Amygdala (tissue), 56 donors: ENCODE measurements at places on chromosomes 13 and 19.

DNA sequence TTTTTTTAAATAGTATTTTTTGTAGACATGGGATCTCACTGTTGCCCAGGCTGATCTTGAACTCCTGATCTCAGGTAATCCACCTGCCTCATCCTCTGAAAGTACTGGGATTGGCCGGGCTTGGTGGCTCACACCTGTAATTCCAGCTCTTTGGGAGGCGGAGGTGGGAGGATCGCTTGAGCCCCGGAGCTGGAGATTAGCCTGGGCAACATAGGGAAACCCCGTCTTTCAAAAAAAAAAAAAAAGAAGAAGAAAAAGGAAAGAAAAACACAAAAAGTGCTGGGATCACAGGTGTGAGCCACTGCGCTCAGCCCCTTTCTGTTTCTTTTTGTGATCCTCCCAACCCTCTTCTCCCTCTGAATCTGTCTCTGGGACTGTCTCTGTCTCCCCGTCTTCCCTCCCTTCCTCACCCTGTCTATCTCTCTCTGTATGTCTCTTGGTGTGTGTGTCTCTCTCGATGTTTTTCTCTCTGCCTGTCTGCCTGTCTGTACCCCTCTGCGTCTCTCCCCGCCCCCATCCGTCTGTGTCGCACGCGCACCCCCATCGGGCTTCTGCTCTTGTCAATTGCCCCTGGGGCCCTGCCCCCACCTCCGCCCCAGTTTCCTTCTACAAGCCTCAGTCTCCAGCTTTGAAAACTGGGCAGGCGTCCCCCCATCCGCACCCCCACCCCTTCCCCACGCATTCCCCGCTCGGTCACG, 540 bp upstream of the ZFP36 start:
- peak; percentile 75 for DNase-seq

DNA sequence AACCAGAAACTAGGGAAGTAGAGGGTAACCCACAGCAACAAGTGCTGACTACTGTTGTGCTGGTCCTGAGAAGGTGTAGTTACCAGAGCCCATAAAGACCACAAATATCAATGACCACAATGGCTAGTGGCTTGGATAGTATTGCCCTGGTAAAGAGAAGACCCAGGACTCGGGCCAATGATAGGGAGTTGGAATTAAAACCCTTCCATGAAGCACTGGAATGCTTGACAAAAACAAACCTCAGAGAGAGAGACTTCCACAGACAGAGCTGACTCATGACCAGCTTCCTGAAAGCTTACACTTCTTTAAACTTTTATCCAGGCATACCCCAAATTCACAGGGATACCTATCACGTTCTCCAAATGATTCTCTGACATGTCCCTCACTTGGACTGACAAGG, 60.5 kb downstream of the WDR87 start:
- no peak for DNase-seq

DNA sequence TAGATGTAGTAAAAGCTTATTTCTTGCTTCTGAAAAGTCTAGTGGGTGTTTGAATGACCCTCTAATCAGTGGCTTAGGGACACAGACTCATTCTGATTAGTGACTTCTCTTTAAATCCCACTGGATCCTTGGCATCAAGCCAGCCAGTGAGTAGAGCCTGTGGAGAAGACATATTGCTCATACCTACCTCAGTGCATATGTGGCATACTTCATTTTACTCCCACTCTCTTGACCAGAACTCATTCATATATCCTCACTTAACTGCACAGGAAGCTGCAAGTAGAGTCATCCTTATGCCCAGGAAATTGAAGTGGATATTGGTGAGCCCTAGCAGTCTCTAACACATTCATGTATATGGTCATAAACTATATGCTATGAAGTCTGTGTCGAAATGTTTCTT, 148.3 kb downstream of the PDS5B start:
- no peak for DNase-seq

DNA sequence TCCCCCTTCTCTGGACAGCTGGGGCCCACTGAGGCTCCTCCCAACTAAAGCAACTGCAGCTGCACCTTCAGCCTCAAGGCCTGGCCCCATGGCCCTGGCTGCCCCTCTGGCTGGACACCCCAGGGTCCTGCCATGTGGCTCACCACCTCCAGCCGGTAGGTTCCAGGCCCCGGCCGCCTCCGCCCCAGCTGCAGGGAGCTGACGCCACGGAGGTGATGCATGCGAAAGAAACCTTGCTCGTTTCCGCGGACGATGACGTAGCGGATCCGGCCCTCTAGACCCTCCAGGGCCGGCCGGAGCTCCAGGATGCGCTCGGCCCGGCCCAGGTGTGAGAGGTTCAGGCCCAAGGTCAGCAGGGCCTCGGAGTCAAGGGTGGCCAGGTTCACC, 13.3 kb downstream of the CCL25 start:
- DNase-seq: no peak

DNA sequence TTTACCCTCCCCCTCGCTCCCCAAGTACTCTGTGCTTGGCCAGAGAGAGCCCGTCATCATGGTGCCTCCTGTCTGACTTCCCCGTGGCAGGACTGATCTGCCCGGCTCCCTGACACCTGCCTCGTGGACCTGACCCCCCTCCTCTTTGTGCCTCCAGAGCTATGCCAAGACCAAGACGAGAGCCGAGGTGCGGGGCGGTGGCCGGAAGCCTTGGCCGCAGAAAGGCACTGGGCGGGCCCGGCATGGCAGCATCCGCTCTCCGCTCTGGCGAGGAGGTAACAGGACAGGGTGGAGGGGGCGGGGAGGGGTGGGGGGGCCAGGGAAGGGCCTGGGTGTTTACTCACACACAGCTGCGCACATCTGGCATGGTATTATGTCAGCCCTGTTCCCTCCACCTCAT, 4.5 kb downstream of the MRPL4 start:
- no peak for DNase-seq

- no peak for DNase-seq
These were observed at the start of gene ZNF285 for GRCh38 chr19:44401139-44402115. Gene ZNF285 (minus strand): TSS chr19:44401608. CDS start chr19:44397213, 4,395 bp downstream.

- peak; percentile 4 for DNase-seq
These were observed 119.2 kb downstream of the FRY start for GRCh38 chr13:32150794-32151193.

- no peak for DNase-seq
These were observed 1.8 kb upstream of the KCTD15 start for GRCh38 chr19:33794683-33795369.

DNA sequence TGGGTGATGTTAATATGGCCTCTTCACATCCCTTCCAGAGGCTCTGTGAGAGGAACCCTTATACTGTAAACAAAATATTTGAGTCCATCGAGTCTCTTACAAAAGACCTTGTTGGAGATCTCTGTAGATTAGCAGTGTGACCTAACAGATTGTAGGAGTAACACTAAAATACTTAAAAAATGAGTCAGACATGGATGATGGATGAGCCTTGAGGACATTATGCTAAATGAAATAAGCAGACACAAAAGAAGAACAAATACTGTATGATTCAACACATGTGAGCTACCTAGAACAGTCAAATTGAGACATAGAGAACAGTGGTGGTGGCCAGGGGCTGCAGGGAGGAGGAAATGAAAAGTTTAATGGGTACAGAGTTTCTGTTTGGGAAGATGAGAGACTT, 152.2 kb upstream of the UBL3 start:
- DNase-seq: no peak

- no peak for DNase-seq
These were observed 1518.3 kb upstream of the SLC10A2 start for GRCh38 chr13:104584481-104584880.
